ENCODE measurements at places on chromosomes 16 and 17.

DNA sequence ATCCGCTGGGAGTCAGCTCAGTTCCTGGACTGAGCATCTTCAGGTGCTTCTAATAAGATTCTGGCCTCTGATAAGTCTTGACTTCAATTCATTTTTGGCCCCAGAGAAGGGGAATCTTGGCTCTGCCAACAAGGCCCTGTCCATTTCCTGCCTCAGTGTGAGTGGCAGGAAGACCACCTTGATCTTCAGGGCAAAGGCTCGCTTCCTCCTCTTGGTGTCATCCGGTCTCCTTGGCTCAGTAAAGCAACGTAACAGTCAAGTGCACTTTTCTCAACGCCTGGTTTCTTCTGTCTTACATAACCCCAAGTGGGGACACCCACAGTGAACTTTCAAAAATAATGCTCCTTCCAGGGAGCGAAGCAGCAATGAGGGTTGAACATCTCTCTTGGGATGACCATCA, 169.8 kb downstream of the PRKCB start:
- DNase-seq, result no peak

- no peak for DNase-seq
Observed at GRCh38 chr17:1783271-1783670, 21.4 kb downstream of the SERPINF1 start.

GRCh38 chr16:30054959-30055553, 10.5 kb upstream of the ALDOA start:
- DNase-seq, result no peak

- no peak for DNase-seq
Observed at GRCh38 chr17:81210466-81210865, 12.3 kb downstream of the CEP131 start.

DNA sequence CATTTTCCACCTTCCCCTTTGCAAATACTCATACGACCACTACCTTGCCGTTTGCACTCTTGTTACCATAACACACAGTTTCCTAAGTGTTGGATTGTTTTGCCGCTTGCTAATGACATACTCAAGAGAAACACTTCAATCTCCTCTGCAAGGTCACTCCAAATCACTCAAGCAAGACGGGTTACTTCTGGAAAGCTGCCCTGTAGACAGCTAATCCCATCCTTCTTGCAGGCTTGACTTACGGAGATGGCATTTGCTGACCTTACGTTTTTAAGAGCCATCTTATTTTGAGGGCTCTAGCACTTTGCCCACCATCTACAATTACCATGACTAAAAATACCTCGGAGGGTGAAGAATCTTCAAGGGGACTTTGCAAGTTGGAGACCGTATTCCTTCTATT, 46.2 kb downstream of the MYH3 start:
- no peak for DNase-seq

GRCh38 chr16:52727441-52727840, 180.5 kb upstream of the TOX3 start:
- no peak for DNase-seq
